ENCODE measurements at places on chromosomes 4 and X.

DNA sequence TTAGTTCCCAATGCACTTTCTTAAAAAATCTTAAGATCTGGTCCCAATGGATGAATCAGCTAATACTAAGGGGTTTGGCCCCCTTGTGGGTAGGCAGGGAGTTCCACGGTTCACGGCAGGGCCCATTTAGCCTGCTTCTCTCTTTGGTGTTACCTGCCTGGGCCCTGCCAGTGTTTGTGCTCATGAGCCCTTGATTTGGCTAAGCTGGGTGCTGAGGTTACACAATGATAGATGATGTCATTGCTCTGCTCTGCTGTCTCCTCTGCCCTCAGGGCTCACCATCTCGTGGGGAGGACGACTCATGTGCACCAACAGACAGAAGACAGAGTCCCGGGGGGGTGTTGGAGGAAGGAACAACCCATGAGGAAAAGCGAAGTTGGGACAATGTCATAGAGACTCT lies 24.4 kb downstream of the RTL5 start:
- H3K27me3 ChIP-seq: peaks cover 39% of the 10 kb centered on the region
- H3K36me3 ChIP-seq: no peaks in the 10 kb centered on the region
- H3K4me3 ChIP-seq: no peak overlapping the region
- H3K4me1 ChIP-seq: peaks cover 10% of the 10 kb centered on the region
- H3K27ac ChIP-seq: no peak overlapping the region

DNA sequence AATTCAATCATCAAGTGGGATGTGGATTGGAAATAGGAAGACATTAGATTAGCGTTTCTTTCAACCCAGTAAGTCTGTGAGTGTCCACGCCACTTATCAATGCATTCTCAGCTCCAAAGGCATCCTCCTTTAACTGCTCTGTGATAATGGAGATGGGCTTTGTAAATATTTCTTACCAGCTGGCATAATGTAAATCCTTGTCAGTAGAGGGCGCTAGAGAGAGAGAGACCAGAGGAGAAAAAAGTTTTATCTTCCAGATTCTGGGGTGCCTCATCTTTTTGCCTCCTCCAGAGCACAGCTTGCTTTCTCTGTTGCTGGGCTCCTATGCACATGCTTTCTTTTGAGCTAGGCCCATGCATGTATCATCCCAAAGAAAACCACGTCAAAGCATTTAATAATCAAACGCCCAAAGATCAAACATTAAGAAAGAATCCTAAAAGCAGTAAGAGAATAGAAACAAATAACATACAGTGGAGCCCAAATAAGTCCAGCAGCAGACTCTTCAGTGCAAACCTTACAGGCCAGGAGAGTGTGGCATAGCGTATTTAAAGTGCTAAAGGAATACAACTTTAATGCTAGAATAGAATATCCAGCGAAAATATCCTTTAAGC lies 9.6 kb upstream of the MTMR1 start:
- H3K4me3 ChIP-seq: no peak overlapping the region
- peaks cover 5% of the 10 kb centered on the region for H3K4me1 ChIP-seq
- no peaks in the 10 kb centered on the region for H3K27me3 ChIP-seq

GRCh38 chrX:103063918-103064434 lies at the start of gene BEX1:
BEX1 (minus strand) TSS chrX:103064171; CDS start chrX:103063274, 897 bp downstream.
- H3K27me3 ChIP-seq: peaks cover 9% of the 10 kb centered on the region
- no peaks in the 10 kb centered on the region for H3K4me1 ChIP-seq
- H3K4me3 ChIP-seq: no peak within 1 kb of the TSS
- DNase-seq: no peak

- DNase-seq: no peak
- peaks cover 3% of the 10 kb centered on the region for H3K4me1 ChIP-seq
- H3K27ac ChIP-seq: no peak overlapping the region
- no peak overlapping the region for H3K4me3 ChIP-seq
- H3K36me3 ChIP-seq: peaks cover 3% of the 10 kb centered on the region
Observed at GRCh38 chr4:139152249-139152648, 24.8 kb downstream of the ELF2 start.

- no peak overlapping the region for H3K27ac ChIP-seq
- no peak for DNase-seq
- no peaks in the 10 kb centered on the region for H3K36me3 ChIP-seq
- H3K27me3 ChIP-seq: peaks cover 10% of the 10 kb centered on the region
- peaks cover 12% of the 10 kb centered on the region for H3K4me1 ChIP-seq
Observed at GRCh38 chrX:20320461-20321159, 53.9 kb upstream of the RPS6KA3 start.
